ENCODE measurements at places on chromosomes 3 and 15. TPM values are rescaled to one million over a fixed set of nuclear protein-coding genes. Genes with fewer than 3 reads are reported as not detected.

CATSPER2 gene
- 18.9 TPM for total RNA-seq

- DNase-seq: no peak
Measured at GRCh38 chr15:25481208-25481859, 42.5 kb upstream of the UBE3A start.

ZNF80 gene
- not detected for total RNA-seq

MESD gene
- 48.7 TPM for total RNA-seq

DNA sequence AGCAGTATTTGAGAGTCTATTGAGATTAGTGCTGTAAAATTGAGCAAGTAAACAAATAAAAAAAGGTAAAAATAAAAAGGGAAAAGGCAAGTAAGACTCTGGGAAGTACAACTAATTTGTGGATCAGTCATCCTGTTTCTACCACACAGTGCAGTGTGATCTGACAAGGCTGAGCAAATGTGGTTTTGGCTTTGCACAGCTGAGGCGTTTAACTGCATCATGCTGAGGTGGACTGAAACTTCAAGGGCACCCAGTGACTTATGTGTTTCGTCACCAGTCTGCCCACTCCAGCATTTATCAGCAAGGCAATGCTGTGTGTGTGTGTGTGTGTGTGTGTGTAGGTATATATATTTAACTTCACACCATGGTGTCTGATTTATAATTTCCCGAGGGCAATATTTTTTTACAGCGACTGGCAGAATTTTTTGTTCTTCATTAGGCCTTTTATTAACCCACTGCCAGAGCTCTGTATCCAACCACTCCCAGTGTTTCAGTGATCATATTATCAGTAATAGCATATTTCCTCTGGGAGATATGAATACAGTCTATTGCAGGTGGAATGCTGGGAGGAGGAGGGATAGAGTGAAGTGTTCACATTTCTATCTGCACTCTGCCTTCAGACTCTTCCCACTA is 131.5 kb upstream of the SATB1 start:
- no peak for DNase-seq

DNA sequence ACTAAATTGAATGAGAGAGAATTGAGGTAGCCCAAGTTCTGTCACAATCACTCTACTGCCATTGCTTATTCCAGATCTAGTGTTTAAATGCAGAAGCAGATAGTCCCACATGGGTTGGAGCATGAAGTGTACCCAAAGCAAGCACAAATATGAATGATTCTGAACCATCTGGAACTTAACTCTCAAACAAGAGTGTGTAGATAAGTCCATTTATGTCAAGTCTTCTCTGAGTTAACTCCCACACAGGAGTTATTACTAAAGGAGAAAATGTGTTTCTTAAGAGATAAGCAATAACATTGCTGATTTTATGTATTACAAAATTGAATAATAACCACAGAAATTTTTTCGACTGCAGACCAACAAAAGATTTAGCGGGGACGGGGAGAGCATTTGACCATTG is 33.6 kb downstream of the PAQR9 start:
- DNase-seq: no peak

DNA sequence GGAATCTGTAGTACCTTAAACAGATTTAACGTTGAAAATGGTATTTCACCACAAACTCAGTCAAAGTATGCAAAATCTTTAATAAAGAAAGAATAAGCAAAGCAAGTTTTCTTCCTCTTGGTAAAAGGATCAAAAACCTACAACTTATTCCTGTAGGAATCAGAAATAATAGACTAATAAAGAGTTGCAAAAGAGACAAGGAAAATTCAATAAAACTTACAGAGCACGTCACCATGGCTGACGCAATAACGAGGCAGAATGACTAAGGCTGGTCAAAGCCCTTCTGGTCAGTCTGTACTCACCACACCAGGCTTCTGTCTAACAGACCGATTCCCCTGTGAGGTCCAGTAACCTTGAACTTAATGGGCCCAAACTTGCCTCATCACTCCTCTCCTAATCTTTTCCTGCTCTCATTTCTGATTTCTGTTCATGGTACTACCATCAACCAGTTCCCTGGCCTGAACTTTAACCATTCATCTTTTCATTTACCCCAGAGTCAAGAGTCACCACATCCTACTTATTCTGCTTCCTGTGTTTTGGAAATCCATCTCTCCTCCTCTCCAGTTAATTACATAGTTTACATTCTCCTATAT is 5.0 kb downstream of the MASP1 start:
- peak; percentile 55 for DNase-seq

EXD1 gene
- total RNA-seq: not detected

GRCh38 chr15:33852570-33852969 is 115.7 kb upstream of the CHRM5 start:
- DNase-seq: no peak

- no peak for DNase-seq
Measured at GRCh38 chr15:90642464-90643300, 74.5 kb upstream of the BLM start.

DNAJA4 gene
- 16.8 TPM for total RNA-seq

DNA sequence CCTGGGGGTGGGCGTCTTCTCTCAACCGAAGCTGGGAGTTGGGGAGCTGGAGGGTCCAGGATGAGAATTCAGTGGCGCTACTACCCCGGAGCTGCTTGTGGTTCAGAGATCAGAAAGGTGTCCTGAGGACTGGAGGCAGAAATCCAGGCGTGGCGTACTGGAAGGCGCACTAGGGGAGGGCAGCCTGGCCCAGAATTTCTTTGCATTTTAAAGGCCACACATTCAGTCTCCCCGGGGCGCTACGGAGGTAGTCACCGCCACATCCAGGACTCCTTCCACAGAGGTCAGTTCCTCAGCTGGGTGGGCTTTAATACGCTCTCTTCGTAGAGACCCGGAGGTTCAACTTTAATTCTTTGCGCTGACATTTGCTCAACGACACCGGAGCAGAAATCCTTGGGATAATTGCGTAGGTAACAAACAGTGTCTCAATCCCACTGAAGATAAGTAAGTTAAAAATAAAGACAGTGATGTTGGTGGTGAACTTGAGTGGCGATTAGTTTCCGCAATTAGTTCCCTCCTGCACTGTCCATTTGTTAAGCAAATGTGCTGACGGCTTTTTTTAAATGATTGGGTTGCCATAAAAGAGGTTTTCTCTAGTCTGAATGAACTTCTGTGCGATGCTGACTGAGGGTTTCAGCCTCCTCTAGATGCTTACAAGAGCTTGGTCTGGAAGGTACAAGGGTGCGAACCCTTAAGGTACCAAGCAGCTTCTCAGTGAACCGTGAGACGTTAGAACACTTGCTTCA is 535 bp downstream of the MCTP2 start:
- no peak for DNase-seq

DNA sequence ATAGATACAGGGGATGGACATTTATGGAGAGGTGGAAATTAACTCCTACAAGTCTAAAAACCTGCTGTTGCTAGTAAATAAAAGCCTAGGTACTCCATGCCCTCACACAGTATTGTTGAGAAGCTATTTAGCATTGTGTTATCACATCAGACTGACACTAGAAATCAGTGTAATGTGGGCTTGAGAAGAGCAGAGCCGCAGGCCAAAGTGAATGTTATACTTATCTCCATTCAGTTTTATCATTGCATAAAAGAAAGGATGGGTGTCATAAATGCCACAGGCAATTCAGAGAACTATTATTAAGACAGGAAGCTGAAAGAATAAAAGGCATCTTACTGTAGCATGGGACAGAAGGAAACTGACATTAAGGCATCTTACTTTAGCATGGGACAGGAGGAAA is 13.7 kb upstream of the ISLR start:
- no peak for DNase-seq

DNA sequence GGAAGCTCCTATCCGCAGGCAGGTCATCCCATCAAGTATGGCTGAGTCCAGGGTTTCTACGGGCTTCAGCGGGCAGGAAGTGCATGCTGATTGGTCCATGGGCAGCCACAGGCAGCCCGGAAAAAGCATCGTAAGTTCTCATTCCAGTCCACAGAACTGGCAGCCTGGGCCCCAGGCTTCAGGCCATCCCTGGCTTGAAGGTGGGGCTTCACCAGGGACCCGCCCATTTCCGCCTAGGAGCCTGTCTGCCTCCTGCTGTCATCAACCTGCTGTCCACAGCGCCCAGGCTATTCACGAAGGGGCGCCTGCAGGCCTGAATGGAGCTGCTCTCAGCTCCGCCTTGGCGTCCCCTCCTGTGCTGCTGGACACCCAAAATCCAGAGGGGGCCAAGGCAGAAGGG is 13.9 kb downstream of the PCYT1A start:
- no peak for DNase-seq

DNA sequence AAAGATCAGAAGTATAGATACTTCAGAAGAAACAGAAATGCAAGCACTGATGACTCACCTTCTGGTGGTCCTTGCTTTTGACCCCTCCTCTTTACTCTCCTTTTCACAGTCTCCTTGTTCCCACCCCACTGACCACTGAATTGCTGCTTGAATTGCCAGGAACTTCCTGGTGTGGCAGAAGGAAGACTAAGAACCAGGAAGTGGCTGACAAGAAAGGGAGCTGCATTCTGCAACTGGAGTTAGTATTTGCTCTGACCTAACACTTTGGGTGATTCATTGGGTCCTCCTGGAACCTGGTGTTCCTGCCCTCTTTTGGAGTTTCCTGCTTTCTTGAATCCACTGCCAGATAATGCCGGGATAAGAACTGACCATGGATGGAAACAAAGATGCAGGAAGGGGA is 23.0 kb downstream of the KY start:
- no peak for DNase-seq

LMAN1L gene
- not detected for total RNA-seq
